HTR-8/SVneo (cell line): ENCODE measurements at places on chromosomes 1 and 21.

GRCh38 chr1:18232052-18232451 lies 124.5 kb downstream of the IGSF21 start:
- DNase-seq = no peak

GRCh38 chr1:3978990-3979325 lies 78.9 kb upstream of the C1orf174 start:
- DNase-seq = no peak

- DNase-seq = no peak
Measured at GRCh38 chr1:30038134-30039025, 685.0 kb downstream of the MATN1 start.

- no peak for DNase-seq
Measured at GRCh38 chr1:78136680-78137079, 90.9 kb downstream of the GIPC2 start.

DNA sequence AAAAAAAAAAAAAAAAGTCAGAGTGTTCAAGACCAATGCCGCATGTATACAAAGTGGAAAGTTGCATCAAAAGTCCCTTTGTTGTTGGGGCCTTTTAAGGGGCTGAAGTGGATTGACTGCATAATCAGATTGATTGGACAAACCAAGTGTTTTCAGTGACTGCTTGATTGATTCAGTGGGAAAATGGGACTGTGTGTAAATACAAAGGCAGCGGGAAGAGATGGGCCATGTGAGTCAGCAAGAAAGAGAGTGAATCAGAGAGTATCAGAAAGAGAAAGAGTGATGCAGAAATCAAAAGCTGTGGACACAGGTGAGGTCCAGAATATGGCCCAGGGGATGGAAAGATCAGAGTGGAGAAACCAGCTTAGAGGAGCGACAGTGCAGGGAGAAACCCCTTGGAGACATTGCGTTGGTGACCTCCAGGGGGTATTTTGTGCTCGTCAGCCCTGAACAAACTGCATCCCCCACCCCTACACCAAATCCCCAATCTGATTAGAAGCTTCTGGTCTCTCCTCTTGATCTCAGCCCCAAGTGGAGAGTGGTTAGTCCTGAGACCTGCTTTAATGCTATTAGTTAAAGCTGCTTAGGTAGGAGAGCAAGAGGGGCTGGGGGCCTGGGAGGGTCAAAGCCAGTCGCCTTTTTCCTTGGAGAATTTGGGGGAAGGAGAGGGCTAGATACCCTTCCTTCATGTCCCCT lies 5.1 kb upstream of the ETV3L start:
- DNase-seq = no peak

GRCh38 chr21:41817228-41817627 lies 50.4 kb upstream of the RIPK4 start:
- DNase-seq = peak; percentile 79

- no peak for DNase-seq
Measured at GRCh38 chr1:194598098-194598497, 1411.7 kb upstream of the B3GALT2 start.

- DNase-seq = peak; percentile 32
Measured at GRCh38 chr1:94299627-94300553, 62.5 kb upstream of the ARHGAP29 start.

- DNase-seq = no peak
Measured at GRCh38 chr1:18903291-18903756, 969 bp upstream of the ALDH4A1 start.

- no peak for DNase-seq
Measured at GRCh38 chr1:186849826-186850225, 21.1 kb downstream of the PLA2G4A start.

DNA sequence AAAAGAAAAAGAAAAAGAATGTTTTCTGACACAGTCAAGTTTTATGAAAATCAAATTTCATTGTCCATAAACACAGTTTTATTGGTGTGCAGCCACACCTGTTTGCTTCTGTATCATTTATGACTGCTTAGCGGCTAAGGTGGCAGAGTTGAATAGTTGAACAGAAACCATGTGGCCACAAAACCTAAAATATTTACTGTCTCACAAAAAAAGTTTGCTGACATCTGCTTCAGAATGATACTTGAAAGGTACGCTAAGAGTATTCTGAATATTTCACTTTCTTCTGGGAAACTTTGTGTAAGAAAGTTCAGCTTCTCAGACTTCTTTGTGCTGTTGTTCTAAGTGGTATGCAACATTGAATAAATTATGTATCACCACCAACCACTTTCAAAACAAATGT lies 6.2 kb downstream of the KCNK1 start:
- no peak for DNase-seq

GRCh38 chr1:66335859-66336640 lies 197.9 kb upstream of the SGIP1 start:
- DNase-seq = no peak

- DNase-seq = no peak
Measured at GRCh38 chr1:8170059-8170835, 144.1 kb upstream of the ERRFI1 start.

GRCh38 chr1:28437264-28437923 lies 67.9 kb downstream of the PHACTR4 start:
- no peak for DNase-seq

- DNase-seq = no peak
Measured at GRCh38 chr1:207388721-207389120, 65.4 kb upstream of the CR2 start.

DNA sequence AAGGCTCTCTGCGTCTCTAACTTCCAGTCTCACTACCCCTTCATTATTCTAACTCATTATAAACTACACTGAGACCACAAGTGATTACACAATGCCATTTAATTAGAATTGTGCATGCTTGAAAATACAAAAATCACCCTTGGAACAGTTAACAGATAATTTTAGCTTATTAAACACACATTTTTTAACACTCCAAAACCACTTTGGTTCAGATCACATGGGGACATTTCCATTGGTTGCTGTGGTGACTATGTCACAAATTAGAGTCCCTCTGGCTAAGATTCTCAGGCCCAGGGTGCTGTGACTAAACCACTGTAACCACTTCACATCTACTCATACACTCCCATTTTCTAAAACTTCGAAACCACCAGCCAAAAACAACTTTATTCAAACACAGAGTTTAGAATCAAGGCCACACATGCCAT lies 43.0 kb downstream of the JAK1 start:
- no peak for DNase-seq

- no peak for DNase-seq
Measured at GRCh38 chr1:198841477-198841876, 202.6 kb downstream of the PTPRC start.

- no peak for DNase-seq
Measured at GRCh38 chr1:230429067-230429735, 3.1 kb upstream of the PGBD5 start.

DNA sequence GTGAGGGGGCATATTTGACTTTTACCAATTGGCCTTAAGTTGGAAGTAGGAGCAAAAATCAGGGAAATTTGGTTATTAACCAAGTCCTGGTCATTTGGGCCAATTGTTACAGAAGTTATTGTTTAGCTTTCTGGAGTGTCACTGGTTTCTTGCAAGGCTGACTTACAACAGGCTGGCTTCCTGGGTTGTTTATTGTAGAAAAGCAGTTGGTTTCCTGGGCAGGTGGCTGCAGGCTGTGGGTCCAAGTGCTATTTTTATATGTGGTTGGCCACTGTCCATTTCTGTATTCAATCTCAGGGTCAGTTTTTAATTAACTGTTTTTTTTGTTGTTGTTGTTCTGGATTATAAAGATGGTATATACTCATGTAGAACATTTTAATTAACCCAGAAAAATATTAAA lies 174.1 kb downstream of the KCNJ6 start:
- DNase-seq = no peak

DNA sequence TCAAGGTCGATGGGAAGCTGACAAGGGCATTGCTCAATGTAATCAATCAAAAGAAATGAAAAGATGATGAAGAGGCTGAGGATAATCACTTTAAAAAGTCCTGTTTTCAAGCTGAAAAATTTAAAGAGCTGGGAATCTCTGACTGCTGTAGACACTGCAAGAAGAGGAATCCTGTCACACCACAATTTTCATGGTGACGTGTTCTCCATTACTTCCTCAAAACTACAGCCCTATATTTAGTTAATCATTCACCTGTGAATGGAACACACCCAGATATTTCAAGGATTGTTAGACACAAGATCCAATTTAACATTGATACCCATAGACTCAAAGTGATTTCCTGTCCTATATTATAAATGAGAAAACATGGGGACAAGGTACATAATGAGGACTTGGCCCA lies 1048.3 kb downstream of the AMY1C start:
- DNase-seq = no peak

GRCh38 chr21:15848634-15849560 lies 119.1 kb downstream of the USP25 start:
- DNase-seq = peak; percentile 5

GRCh38 chr1:232548691-232549090 lies 81.2 kb downstream of the SIPA1L2 start:
- DNase-seq = no peak

DNA sequence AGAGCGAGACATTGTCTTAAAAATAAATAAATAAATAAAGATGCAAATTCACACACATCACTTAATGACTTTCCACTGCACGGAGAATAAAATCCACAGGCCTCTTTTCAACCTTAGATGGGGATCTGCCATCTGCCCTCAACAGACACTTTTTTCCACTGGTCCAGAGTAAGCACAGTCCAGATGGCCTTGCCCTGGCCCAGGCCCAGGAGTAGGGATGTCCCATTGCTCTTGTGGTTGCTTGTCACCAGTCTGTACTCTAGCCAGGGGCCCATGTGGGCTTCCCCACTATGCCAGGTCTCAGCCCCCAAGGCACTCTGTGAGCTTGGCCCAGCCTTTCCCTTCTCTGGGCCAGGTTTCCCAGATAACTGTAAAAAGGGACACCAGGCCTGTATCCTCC lies 17.4 kb downstream of the PLOD1 start:
- DNase-seq = no peak

GRCh38 chr1:180966312-180966711 lies 53.6 kb downstream of the KIAA1614 start:
- DNase-seq = no peak

- no peak for DNase-seq
Measured at GRCh38 chr1:189206617-189207016, 1271.0 kb downstream of the BRINP3 start.
